Natural killer cell (primary cell): ENCODE measurements at places on chromosomes 12 and 14.

DNA sequence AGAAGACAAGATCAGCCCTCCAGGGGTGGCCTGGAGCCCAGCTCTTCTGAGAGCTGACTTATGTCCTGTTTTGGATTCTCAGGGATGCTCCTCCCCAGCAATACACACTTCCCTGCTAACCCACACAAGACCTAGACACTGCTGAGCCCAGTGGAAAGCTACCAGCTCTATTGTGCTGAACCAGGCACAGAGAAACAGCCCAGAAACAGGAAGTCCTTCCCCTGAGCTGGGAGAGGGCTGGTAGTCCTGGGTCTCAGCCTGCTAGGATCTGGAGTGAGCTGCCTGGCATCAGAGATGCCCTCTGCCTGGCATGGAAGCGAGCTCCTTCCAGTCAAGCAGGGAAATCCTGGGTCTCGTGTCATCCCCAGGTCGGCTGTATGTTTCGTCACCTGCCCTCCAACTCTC, 1.2 kb upstream of the LAG3 start:
- no peak for DNase-seq

DNA sequence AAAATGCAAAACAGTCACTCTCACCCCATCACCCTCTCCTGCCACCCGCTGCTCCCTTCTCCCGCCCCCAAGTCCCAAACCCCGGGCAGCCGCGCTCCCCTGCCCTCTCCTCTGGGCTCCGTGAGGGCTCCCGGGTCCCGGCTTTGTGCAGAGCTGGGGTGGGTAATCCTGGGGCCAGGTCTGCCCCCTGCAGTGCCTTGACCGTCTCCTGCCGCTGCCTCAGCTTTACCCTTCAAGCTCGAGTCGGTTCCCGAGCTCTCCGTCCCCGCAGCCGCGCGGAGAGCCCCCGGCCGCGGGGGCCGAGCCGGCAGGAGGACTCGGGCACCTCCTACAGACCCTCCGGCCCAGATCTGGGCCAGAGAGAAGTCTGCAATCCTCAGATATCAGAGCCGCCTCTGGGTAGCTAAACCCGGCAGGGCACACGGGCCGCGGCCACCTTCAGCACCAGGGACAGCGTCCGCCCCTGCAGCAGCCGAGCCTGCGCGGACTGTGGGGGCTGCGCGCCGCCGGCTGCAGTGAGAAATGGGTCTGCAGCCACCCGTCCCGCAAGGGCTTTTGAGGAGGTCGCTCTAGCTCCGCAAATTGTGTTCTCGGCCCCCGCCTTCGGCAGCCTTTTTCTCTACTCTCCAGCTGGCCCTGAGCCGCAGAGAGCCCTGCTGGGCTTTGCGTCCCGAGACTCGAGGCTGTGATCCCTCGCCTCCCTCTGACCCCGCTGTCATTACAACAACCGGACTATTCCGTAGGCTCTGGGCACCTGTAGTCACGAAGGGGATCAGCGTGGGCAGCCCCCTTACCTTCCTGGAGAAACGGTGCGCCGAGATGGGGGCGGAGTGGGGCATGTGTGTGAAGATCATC, 1.2 kb downstream of the PRMT8 start:
- DNase-seq = peak; percentile 57

DNA sequence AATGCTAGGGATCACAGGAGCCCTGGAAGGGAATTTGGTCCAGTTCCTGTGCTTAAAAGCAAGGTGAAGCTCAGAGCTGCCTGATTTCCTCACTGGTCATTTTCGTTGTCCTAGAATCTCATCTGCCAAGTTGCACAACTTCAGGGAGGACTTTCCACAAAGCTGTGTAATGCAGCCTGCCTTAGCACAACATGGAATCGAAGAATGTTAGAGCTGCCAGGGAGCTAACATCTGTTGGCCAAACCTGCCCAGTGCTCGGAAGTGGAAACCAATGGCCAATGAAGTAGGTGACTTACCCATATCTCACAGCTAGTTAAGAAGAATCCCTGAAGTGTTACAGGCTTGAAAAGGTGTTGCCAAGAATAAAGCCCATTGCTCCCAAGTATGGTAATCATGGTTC, 79.9 kb upstream of the SSTR1 start:
- no peak for DNase-seq

DNA sequence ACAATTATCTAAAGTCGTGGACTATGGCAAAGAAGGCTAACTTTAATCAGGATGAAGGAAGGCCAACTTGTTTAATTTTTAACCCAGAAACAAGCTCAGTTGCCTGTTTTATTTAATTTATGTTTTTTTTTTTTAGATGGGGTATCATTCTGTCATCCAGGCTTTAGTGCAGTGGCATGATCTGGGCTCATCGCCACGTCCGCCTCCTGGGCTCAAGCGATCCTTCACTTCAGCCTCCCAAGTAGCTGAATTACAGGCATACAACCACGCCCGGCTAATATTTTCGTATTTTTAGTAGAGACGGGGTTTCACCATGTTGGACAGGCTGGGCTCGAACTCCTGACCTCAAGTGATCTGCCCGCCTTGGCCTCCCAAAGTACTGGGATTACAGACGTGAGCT, 19.7 kb downstream of the NUDT4 start:
- no peak for DNase-seq

- no peak for DNase-seq
Measured at GRCh38 chr14:74981462-74981782, 21.3 kb upstream of the EIF2B2 start.

- DNase-seq = no peak
Measured at GRCh38 chr12:117521867-117522266, 160.4 kb upstream of the NOS1 start.

DNA sequence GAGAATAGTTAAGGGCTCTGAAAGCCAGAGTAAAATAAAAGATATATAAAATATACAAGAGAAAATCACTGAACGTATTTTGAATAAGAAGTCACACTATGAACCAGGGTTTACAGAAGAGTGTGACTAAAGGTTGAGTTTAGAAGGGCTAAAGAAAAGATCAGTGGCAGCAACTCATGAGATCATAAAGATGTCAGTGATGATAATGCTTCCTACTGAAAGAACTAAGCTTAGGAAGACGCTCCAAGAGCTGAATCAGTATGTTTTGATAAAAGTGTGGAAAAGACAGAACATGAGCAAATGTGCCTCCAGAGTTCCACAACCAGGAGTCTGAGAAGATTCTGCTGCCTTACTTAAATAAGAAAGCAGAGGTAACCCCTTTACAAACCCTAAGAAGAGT, 74.6 kb downstream of the KITLG start:
- no peak for DNase-seq

- no peak for DNase-seq
Measured at GRCh38 chr12:94712815-94713515, 62.6 kb upstream of the TMCC3 start.

DNA sequence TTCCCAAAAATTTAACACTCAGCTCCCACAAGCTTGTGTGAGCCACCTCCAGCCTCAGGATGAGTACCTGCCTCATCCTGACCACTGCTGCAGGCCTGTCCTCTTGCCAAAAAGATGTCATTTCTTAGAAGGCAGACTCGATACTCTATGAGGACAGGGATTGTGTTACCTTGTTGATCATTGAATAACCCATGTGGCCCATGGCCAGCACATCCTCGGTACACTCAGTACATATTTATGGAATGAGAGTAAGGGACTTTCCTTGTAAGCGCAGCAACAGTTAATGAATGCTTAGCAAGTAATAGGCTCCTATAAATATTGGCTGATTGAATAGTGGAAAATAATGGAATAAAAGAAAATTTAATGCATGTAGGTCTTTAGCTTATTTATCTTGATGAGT, 15.3 kb upstream of the DGLUCY start:
- DNase-seq = no peak

- no peak for DNase-seq
Measured at GRCh38 chr12:52952076-52952801, 3.3 kb downstream of the KRT18 start.

DNA sequence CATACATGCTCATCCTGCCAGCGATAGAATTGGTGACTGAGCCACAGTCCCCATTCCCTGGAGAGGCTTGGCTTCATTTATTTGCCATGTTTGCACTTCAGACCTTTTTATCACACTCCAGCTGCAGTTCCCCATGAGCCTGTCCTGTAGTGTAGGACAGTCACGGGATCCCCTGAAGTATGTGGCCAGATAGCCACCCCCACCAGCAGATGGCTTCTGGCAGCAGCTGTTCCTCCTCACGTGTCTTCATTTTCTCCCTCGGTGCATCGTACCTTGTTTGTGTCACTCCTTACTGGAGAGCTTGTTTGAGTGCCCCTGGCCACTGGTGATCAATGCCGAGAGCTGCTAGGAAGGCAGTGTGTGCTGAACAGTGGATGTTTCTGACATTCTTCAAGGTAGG, 40.2 kb downstream of the UBE3B start:
- DNase-seq = no peak

- no peak for DNase-seq
Measured at GRCh38 chr14:100549834-100550625, 37.2 kb downstream of the BEGAIN start.

DNA sequence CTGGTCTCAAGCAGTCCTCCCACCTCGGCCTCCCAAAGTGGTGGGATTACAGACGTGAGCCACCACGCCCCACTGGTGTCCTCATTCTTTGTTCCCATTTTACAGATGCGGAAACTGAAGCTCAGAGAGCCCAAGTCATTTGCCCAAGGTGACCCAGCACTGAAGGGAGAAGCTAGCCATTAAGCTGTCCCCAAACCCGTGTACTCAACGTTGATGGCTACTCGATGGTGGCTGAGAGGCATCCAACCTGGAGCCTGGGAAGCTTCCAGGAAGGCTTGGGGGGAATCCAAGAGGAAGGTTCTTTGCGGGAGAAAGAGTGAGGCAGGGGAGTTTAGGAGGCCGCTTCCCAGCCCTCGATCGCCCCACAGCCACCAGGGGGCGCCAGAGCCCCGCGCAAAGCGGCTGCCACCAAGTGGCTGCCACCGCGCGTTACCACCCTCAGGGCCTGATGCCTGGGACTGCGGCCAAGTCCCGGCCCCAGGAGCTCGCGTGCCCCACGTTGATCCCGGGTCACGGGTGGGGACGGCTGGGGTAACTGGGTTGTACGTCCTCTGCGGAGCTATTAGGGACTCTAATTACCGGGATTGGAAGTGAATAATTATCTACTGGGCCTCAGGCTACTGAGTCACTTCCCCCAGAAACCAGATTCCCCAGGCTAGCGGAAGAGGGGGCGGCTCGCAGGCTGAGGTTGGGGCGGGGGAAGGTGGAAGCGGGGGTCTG, 8.8 kb upstream of the SH2B3 start:
- peak; percentile 93 for DNase-seq

- DNase-seq = no peak
Measured at GRCh38 chr14:94089479-94089878, 8.4 kb downstream of the IFI27L1 start.

DNA sequence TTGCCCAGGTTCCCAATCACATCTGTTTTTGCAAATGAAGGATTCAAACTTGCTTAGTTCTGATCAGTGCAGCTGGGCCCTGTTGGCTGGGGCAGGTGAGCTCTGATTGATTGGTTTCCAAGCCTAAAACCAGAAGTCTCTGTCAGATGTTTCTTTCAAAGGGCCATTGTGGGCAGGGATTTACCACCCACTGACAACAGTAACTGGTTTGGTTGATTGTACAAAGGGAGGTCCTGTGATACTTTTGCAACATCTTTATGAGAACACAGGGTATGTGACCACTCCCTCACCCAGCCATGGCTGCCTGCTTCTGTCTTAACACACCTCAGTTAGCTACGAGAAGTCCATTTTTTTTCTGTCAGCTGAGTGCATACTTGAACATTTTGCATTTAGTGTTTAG, 184.1 kb downstream of the FLRT2 start:
- DNase-seq = no peak

- DNase-seq = no peak
Measured at GRCh38 chr12:72605975-72606374, 333.8 kb downstream of the TRHDE start.

GRCh38 chr12:13277293-13277692, 80.8 kb downstream of the EMP1 start:
- DNase-seq = no peak

GRCh38 chr12:12975322-12976077, 23.5 kb upstream of the GPRC5D start:
- no peak for DNase-seq
